ENCODE measurements at places on chromosomes 3 and 15. TPM values are rescaled to one million over a fixed set of nuclear protein-coding genes. Genes with fewer than 3 reads are reported as not detected.

DNA sequence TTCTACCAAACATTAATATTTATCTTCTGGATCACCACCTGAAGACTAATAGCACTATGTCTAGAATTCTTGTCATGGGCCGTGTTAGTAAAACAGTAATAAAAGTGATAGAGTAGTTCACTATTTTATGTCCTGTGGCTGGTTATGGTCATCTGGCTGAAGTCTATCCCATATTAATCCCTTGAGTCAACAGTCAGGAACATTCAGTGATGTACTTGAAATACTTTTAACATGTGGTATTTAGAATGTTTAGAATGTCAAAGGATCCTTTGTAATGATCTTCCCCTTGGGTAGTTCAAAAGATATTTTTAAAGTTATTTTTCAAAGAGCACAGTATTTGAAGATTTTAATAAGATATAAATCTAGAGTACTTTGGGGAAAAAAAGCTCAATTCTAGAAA lies 117.0 kb downstream of the MBNL1 start:
- no peaks in the 10 kb centered on the region for H3K36me3 ChIP-seq
- no peak overlapping the region for H3K27ac ChIP-seq
- no peaks in the 10 kb centered on the region for H3K27me3 ChIP-seq
- no peak overlapping the region for H3K4me3 ChIP-seq
- no peak for DNase-seq

GRCh38 chr15:99148851-99149276 lies 44.0 kb downstream of the SYNM start:
- H3K27ac ChIP-seq = no peak overlapping the region
- H3K4me3 ChIP-seq = no peak overlapping the region
- DNase-seq = no peak
- H3K27me3 ChIP-seq = no peaks in the 10 kb centered on the region

AHSG gene
- total RNA-seq = 1.6 TPM

DNA sequence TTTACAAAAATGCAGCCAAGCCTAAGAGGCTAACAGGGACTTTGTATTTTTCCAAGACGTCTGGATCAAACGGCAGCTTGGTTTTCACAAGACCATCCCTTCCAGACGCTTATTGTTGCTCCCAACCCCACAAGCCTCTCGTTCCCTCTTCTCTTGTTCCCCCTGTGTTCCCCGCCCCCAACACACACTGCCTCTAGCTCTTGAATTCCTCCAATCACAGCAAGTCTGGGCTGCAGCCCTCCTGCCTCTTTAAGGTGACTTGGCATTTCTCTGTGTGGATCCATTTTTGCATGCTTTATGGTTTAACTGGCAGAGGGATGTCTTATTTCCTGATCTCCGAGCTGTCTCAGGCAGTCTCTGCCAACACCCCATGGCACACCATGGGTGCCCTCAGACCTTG lies 182.2 kb downstream of the ABHD5 start:
- peaks cover 52% of the 10 kb centered on the region for H3K4me1 ChIP-seq
- no peak for DNase-seq
- no peak overlapping the region for H3K4me3 ChIP-seq
- no peaks in the 10 kb centered on the region for H3K36me3 ChIP-seq
- H3K27ac ChIP-seq = no peak overlapping the region

DNA sequence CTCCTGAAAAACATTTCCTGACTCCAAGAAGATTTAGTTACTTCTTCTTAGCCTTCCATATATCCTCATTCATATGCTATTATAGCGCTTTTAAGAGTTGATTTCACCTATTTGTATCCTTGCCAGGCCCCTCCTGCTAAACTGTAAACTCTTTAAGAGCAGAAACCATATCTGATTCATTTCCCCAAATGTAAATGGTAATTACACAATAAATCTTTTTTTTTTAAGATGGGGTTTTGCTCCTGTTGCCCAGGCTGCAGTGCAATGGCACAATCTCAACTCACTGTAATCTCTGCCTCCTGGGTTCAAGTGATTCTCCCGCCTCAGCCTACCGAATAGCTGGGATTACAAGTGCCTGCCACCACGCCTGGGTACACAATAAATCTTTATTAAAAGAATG lies 4.5 kb downstream of the DLEC1 start:
- no peaks in the 10 kb centered on the region for H3K4me1 ChIP-seq
- no peak overlapping the region for H3K4me3 ChIP-seq
- H3K27ac ChIP-seq = no peak overlapping the region
- H3K36me3 ChIP-seq = no peaks in the 10 kb centered on the region

DNA sequence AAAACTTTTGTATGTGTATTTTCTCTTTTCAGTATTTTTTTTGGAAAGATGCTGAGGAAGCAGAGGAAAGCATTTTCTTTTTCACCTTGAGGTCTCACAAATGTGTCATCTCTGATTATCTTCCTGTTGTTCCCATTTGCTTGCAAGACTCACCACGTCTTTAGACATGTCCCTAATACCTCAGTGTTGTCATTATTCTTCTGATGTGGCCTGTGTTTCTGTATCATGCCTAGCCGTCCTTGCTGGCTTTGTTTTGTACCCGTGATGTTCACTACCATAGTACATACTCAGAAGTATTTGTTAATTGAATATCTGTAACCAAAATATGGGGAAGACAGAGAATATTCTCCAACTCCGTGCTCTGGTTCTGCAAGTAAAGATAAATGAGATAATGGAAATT lies 5.0 kb upstream of the P2RY14 start:
- no peak overlapping the region for H3K27ac ChIP-seq
- no peak for DNase-seq
- H3K4me1 ChIP-seq = no peaks in the 10 kb centered on the region
- no peaks in the 10 kb centered on the region for H3K36me3 ChIP-seq
